Psoas muscle (tissue), 8 donors: ENCODE measurements at places on chromosomes 4 and X. TPM values are rescaled to one million over a fixed set of nuclear protein-coding genes. Genes with fewer than 3 reads are reported as not detected.

TBC1D9 gene
- total RNA-seq = 2.1 TPM

SHROOM4 gene
- 5.1 TPM for total RNA-seq

SPOCK3 gene
- not detected for total RNA-seq

MTCP1 gene
- total RNA-seq = 22.9 TPM

MPP1 gene
- 21.3 TPM for total RNA-seq

SH3TC1 gene
- total RNA-seq = 4.6 TPM

POU4F2 gene
- total RNA-seq = not detected

GLUD2 gene
- 0.54 TPM for total RNA-seq

XIAP gene
- total RNA-seq = 39.6 TPM

PLS3 gene
- total RNA-seq = 21.5 TPM

PNMA6A gene
- 0.38 TPM for total RNA-seq
